ENCODE measurements at places on chromosomes 3 and 15.
A peak's percentile ranks its signal among the peaks of the same experiment; 100 is the strongest.

- peak; percentile 44 for DNase-seq
These were observed 190.5 kb upstream of the NECTIN3 start for GRCh38 chr3:110881069-110881468.

DNA sequence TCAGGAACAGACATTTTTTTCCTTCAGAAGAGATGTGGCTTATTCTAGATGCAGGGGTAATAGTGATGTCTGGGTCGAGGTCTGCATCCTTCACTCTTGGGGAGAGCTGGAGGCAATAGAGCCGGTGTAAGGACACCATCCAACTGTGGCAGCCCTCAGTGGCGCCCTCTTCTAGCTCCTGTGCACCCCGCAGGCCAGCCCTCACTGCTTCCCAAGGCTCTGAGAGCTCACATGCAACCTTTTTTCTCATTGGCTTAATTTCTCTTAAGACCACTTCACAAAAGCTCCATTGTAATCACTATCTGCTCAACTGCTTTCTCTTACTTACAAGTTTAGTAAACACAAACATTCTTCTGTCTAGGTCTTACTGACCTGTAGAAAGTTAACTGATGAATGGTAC, 3.9 kb upstream of the VPS8 start:
- no peak for DNase-seq

GRCh38 chr3:58375254-58375653, 42.6 kb downstream of the PXK start:
- DNase-seq: no peak

- DNase-seq: peak; percentile 45
These were observed 149.5 kb upstream of the MCTP2 start for GRCh38 chr15:94081829-94082228.

DNA sequence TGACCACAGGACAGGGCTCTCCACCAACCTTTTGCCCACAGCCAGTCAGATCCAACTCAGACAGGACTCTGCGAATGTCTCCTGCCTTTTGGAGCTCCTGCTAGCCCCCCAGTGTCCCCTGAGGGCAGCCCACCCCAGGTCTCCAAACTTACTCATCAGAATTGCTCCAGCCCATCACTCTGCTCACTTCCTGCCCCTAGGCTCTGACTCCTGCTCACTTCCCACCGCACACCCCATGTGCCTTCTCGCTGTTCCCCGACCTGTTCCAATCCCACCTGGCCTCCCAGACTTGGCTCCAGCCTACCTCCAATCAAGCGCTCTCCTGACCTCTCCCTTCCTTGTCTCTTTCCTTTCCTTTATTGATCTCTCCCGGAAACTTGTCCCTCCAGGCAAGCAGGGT, 5.9 kb upstream of the STRA6 start:
- DNase-seq: no peak

GRCh38 chr3:36372534-36372935, 7.8 kb upstream of the STAC start:
- no peak for DNase-seq

- no peak for DNase-seq
These were observed 20.7 kb downstream of the ZBTB38 start for GRCh38 chr3:141388823-141389621.

GRCh38 chr3:111610189-111610588, 15.0 kb upstream of the ZBED2 start:
- DNase-seq: no peak

GRCh38 chr3:72982609-72983366, 13.8 kb upstream of the PPP4R2 start:
- no peak for DNase-seq

GRCh38 chr15:98548139-98548971, 100.0 kb upstream of the IGF1R start:
- peak; percentile 89 for DNase-seq

DNA sequence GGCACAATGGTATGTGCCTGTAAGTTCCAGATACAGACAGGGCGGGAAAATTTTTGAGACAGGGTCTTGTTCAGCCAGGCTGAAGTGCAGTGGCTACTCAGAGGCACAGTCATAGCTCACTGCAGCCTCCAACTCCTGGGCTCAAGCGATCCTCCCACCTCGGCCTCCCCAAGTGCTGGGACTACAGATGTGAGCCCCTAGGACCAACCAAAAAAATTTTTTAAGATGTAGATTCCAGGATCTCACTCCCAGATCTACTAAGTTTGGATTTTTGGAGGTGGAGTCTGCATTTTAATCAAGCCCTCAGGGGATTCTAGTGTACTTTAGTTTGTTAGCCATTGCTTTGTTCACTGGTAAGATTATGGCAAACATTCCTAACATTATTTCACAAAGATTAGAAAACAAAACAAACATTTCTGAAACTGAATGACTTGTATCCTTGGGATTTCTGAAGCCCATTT, 2.7 kb downstream of the LIPH start:
- no peak for DNase-seq

GRCh38 chr3:27880969-27881892, 159.1 kb upstream of the EOMES start:
- DNase-seq: no peak

- DNase-seq: no peak
These were observed 680.7 kb upstream of the GRM7 start for GRCh38 chr3:6180171-6180570.

GRCh38 chr3:144324076-144324475, 352.5 kb downstream of the DIPK2A start:
- DNase-seq: no peak

DNA sequence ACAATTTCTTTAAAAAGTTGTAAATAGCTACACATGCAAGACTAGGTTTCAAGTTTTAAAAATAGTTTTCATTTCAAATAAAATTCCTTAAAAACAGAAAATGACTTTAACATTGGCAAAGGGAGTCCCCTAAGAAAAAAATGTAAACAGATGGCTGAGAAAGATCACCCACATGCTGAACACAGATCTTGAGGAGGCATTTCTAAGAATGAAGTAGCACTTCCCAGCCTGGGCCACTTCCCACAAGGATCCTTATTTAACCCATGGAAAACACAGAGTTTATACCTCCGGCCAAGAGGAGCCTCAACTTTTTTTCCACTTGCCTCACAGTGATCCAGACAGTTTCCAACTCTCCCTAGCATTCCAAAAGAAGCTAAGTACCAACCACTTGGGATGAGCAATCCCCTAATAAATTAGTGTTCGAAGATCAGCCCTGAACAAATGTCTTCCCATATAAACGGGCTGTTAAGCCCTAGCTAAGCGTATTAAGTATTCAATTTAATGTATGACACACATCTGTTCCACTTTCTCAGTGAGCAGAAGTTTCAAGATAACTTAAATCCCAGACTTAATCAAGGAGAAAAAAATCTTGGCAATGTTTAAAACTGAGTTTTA, 61.4 kb downstream of the GADL1 start:
- DNase-seq: no peak

- no peak for DNase-seq
These were observed 87.3 kb upstream of the OXTR start for GRCh38 chr3:8856721-8857120.

GRCh38 chr3:49163609-49164008, 2.5 kb downstream of the CCDC71 start:
- no peak for DNase-seq

DNA sequence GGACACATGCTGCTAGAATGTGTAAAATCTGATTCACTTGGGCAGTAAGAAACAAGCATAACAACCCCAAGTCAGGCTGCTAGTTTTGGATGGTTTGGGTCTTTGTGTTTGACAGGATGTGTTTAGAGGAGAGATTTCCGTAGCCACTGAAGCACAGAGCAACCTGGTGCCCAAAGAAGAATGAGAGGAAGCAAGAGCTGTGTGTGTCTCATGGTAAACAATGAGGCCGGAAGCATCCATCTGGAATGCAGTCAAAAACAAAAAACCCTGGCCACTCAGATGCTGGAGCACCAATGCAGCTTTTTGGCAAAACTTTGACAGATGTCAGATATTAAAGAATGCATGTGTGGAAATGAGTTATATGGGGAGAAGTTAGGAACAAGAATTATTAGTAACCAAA, 39.4 kb upstream of the SNRK start:
- DNase-seq: peak; percentile 28

- DNase-seq: no peak
These were observed 316.8 kb upstream of the ATP10A start for GRCh38 chr15:26179906-26180305.

- no peak for DNase-seq
These were observed 484.4 kb upstream of the TPRG1 start for GRCh38 chr3:188687389-188687788.

DNA sequence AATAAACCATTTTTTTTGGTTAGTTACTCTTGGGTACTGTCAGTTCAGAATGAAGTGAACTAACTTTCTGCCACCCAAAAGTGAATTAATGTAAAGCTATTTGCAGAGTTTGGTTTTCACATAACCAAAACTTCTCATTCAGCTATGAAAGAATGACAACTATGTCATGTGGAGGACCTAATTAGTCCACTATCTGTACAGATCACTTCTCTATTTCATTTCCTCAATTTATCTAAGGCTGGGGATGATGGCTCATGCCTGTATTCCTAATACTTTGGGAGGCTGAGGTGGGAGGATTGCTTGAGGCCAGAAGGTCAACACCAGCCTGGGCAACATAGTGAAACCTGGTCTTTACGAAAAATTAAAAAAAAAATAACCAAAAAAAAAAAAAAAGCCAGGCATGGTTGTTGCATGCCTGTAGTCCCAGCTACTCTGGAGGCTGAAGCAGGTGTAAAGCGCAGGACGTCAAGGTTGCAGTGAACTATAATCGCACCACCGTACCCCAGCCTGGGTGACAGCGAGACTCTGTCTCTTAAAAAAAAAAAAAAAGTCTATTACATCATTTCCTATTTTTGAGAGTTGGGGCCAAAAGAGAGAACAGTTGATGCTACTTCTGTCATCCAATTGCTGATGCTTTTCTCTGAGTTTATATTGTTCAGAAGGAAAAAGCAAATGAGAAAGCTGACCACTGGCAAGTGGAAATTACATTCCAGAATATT, 8.7 kb downstream of the HYPK start:
- DNase-seq: no peak

DNA sequence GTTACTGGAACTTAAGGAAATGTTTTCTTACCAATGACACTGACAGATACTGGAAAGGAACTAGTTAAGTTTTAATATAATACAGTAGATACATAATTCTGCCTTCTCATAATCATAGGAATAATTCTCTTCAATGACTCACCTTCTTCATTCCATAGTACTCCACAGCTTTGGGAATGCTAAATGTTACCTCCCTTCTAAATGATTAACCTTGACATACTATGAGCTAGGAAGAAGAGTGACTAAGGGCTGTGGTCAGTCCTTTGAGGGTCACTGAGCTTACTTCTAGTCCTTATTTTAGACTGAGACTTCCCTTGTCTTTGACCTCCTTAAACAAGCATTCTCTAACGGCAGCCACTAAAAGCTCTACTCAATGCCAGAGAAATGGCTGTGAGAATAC, 69.6 kb upstream of the PPIB start:
- no peak for DNase-seq

DNA sequence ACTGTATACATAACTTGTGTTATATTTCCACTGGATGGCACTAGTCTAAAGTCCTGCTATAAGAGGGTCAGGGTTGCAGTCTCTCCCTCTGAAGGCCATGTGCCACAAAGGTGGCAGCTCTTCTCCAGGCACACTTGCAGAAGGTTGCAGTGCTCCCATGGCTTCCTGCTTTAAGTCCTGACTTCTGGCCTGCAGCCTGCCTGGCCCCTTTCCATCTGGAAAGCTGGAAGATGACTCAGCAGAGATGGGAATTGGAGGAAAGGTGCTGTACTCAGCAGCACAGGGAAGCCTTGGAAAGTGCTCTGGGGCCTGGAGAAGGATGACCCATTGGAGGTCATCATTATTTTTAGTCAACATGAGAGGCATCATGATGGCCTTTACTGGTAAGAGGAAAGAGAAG, 40.9 kb upstream of the MRPL3 start:
- peak; percentile 60 for DNase-seq

GRCh38 chr3:94249491-94250079, 186.7 kb downstream of the NSUN3 start:
- DNase-seq: peak; percentile 60

GRCh38 chr3:42022355-42022754, 60.5 kb upstream of the ULK4 start:
- DNase-seq: no peak

DNA sequence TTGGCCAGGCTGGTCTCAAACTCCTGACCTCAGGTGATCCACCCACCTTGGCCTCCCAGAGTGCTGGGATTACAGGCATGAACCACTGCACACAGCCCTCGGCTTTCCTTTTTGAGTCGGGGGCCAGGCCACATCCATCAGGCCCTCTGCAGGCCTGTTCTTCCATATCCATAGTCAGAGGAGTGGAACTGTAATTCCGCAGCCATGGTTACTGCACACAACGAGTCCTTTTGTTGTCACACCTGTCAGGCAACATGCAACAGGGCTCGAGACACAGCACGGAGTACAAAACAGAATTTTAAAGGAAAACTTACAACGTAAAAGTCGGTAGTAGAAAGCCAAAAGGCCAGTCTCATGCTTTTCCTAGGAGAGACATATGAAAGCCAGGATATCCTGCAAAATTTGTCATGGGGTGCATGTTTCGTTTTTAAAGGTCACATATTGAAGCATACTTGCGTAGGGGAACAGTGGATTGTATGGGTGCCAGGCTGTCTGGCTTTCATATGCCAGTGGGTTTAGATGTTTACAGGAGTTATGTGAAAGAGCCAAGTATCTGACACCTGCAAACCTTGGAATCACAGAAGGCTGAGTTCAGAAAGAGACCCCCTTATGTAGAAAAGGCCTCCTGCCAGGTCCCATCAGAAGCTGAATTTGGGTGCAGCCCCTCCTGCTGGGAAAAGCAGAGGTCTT, 63.2 kb upstream of the LPP start:
- DNase-seq: no peak

GRCh38 chr3:106635271-106635670, 742.0 kb upstream of the CCDC54 start:
- DNase-seq: no peak

DNA sequence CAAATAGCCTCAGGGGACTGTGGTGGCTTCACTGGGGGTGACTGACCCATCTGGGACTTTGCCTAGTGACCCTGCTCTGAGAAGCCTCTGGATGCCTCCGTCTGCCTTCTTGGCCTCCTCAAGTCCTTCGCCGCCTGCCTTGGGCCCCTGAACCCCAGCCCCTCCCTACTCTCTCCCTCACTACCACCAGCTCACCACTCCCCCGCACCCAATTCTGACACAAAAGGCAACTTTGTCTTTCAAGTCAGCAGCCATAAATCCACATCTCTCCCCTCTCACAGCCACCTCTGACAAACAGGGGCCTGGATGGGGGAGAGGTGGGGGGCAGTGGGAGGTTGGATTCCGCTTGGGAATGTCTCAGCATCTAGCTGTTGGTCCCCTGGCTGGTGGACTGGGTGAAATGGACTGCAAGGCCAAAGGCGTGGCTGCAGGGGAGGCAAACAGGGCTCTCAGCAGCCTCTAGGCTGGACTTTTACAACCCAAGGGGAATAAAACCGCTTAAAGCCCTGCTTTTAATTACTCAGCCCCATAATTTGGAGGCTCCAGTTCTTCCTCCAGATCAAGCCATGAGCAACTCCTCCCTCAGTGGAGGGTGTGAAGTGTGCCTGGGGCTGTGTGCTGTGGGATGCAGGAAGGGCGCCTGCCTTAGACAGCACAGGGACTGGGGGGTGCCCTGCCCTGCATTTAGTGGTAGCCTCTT, 33.4 kb downstream of the IGDCC3 start:
- no peak for DNase-seq

Data from femur (tissue), 1 donor.